NB4 (cell line): ENCODE measurements at places on chromosomes 5 and 9.

GRCh38 chr9:72315510-72316311 lies 49.3 kb downstream of the ZFAND5 start:
- peak; percentile 76 for DNase-seq

GRCh38 chr5:110045158-110045557 lies 355.4 kb downstream of the MAN2A1 start:
- peak; percentile 4 for DNase-seq

- DNase-seq: no peak
Measured at GRCh38 chr9:79604921-79605562, 33.3 kb downstream of the TLE4 start.

- peak; percentile 37 for DNase-seq
Measured at GRCh38 chr9:136762915-136763648, 1.2 kb downstream of the LCN15 start.

DNA sequence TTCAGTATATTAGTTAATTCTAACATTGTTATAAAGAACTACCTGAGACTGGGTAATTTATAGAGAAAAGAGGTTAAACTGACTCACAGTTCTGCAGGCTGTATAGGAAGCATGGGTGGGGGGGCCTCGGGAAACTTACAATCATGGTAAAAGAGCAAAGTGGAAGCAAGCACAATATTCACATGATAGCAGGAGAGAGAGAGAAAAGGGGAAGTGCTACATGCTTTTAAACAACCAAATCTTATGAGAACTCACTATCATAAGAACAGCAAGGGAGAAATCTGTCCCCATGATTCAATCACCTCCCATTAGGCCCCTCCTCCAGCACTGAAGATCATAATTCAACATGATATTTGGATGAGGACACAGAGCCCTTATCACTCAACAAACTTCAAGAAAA lies 324.9 kb downstream of the ZNF608 start:
- DNase-seq: no peak

DNA sequence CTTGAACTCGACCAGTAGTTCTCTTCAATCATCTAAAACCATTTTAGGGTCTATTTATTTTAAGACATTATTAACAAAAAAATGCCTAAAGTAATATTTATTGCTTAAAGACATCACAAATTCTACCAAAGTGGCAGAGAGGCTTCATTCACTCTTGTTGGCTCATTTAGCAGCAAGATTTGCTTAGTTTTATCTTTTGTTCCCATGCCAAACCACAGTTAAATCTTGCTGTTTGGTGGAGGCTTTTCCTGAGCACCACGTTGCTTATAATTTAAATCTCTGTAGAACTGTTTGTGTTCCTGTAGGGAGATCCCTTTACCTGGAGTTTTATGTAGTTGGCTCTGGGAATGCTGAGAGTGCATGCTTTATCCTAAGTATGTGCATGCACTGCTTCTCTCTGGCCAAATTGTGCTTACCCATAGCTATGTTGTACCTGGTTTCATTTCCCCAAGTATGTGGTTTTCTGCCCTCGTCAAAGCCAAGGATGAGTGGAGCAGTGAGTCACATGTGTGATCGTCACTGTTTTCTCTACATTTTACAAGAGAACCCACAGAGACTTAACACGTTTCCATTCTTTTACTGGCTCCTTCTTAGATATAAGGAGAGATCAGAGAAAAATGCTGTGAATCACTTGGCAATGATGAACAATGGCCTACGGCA lies 42.1 kb upstream of the MAST4 start:
- DNase-seq: peak; percentile 28

- no peak for DNase-seq
Measured at GRCh38 chr9:123609844-123610243, 253.8 kb downstream of the CRB2 start.

DNA sequence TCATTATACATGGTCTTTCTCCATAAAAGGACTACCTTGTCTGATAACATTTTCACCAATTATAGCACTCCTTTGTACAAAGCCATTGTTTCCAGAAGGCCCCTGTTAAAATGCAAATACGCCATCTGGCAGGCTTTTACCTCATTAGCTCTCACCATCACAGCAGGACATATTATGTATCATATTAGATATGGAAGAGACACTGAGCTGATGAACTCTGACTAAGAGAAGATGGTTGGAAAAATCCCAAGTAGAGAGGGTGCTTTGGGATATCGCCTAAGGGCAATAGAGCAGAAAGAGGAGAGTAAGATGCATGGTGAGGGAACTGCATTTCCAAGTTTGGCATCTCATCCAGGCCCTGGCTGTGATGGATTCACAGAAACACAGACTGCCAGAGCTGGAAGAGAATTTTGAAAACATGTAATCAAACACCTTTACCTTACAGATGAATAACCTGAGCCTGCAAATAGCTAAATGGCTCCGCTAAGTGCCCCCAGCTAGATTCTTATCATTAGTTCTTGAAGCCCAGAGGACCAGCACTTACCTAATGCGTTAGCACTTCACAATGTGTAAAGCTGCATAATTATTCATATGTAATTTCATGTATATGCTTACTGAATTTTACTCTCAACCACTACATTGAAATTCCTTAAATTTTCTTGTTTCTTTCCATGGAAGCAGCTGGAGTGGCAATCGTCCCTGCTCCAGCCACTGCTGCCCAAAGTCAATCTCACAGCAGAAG lies 393.6 kb upstream of the IZUMO3 start:
- DNase-seq: no peak

- DNase-seq: no peak
Measured at GRCh38 chr9:37575921-37576721, at the start of gene FBXO10. Gene FBXO10 (minus strand): TSS chr9:37576380. CDS start chr9:37541768, 34,612 bp downstream.

DNA sequence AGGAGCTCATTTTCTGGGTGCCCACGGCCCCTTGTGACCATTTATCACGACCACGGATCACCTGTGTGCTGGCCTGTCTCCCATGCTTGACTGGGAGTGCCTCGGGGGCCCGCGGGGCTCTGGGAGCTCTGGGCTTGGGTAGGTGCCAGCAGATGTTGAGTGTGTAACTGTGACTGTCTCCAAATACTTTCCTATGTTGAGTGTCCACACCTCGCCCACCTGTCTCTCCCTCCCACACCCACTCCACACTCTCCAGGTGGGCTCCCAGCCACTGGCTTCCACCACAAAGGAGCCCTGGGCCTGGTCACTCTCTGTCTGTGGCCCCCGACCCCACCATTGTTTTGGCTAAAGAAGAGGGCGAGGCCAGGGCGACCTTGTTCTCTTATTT lies 196.4 kb downstream of the CDK5RAP2 start:
- DNase-seq: no peak

DNA sequence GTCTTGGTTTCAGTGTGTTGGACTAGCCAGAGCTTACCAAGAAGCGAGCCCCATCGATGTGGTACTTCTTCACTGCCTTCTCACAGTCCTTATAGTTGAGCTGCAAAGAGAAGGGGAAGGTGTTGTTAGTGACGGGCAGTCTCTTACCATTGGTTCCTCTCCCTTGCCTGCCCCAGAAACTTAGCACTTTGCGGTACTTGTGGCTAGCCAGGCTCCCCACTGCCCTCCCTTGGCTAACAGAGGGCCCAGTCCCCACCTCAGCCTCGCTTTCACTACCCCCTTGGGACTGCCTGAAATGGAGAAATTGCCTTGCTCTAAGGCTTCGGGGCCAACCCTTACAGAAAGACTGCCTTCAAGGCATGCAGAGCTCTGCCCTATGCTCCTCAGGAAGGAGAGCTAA lies 4.3 kb downstream of the LCP2 start:
- peak; percentile 100 for DNase-seq

DNA sequence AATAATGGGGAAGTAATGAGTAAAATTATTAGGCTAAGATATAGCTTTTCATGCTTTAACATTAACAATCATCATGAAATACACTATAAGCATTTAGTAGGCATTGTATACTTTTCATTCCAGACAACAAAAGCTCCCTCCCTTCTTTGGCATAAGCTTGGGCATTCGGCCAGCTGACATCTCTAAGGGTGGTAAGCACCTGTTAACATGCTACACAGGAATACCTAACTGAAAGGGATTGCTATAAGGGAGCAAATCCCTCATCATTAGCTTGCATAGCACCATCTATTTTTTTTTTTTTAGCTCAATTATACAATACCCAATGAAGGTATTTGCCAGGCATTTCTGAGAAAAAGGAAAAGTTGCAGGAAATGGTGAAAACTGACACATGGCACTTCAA lies 16.6 kb downstream of the STRBP start:
- DNase-seq: no peak

GRCh38 chr9:96177005-96177718 lies 124.8 kb downstream of the HSD17B3 start:
- DNase-seq: no peak

- no peak for DNase-seq
Measured at GRCh38 chr5:72540759-72541438, 33.7 kb upstream of the ZNF366 start.

GRCh38 chr5:169099801-169100734 lies 200.9 kb downstream of the SLIT3 start:
- no peak for DNase-seq

DNA sequence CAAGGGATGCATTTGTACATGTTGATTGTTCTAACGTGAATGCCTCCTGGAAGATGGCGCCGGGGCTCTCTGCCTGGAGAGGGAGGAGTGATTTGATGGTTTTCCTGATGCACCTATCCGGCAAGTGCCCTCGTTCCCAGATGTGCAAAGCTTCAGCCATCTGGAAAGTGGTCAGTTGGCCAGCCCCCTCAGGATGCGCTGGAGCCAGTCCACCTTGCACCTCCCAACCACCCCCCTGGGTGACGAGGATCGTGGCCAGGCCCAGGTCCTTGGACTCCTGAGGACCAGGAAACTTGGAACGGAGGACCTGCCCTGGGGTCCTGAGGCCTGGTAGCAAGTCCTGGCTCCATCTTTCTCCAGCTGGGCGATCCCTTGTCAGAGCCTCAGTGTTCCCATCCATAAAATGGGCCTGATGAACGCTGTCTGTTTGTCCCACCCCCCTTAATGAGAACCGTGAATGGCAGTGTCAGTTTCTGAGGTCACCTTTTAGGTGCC lies 23.6 kb upstream of the RNU6ATAC start:
- DNase-seq: no peak

- DNase-seq: peak; percentile 84
Measured at GRCh38 chr5:43193181-43193893, 1.3 kb downstream of the NIM1K start.

GRCh38 chr9:37997636-37998374 lies 71.2 kb downstream of the SHB start:
- DNase-seq: no peak

- DNase-seq: peak; percentile 3
Measured at GRCh38 chr9:117535434-117535833, 120.6 kb upstream of the ASTN2 start.

GRCh38 chr9:708182-708550 lies 133.3 kb upstream of the DMRT1 start:
- DNase-seq: peak; percentile 77

- DNase-seq: peak; percentile 43
Measured at GRCh38 chr9:135971892-135972291, 10.7 kb upstream of the UBAC1 start.

DNA sequence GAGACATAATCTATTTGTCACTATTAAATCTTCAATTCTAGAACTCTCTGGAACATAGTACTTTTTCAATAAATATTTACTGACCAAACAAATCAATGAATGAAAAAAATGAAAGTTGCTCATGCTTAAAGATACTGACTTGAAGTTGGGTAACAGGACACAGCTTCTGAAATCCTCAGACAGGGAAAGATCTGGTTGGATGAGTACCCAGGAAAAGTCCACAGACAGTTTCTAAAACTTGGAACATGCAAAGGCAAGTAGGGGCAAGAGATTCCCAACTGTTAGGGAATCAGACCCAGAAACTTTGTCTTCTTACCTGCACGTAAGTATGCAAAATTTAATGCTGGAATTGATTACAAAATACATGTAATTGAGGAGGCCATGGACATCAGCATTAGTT lies 366.2 kb downstream of the ACTL7B start:
- no peak for DNase-seq

DNA sequence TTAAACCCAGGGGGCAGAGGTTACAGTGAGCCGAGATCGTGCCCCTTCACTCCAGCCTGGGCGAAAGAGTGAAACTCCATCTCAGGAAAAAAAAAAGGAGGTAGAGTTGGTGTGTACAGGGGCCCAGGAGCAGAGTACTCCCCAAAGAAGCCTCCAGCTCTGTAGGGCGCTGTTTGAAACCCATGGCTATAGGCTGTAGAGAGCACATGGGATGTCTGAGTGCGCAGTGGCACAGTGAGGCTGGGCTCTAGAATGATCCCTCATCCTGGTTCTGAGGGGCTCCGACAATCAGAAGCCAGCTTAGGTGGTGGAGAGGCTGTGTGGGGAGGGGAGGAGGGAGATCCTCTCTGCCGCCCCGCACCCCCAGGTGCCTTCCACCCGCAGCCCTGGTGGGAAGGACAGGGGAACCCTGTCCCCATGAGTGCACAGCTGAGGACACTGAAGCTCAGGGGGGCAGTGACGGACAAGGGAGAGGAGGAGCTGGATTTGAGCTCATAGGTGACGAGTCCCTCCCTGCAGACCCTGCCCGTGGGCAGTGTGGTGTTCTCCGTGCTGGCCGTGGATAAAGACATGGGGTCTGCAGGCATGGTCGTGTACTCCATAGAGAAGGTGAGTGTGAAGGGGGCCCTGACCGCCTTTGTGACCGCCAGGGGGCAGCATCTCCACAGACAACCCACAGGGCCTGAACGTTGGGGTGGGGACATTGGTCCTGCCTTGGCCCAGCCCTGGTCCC lies 24.6 kb downstream of the CDHR2 start:
- DNase-seq: peak; percentile 62

- DNase-seq: no peak
Measured at GRCh38 chr5:115284021-115284420, 12.4 kb downstream of the CCDC112 start.

DNA sequence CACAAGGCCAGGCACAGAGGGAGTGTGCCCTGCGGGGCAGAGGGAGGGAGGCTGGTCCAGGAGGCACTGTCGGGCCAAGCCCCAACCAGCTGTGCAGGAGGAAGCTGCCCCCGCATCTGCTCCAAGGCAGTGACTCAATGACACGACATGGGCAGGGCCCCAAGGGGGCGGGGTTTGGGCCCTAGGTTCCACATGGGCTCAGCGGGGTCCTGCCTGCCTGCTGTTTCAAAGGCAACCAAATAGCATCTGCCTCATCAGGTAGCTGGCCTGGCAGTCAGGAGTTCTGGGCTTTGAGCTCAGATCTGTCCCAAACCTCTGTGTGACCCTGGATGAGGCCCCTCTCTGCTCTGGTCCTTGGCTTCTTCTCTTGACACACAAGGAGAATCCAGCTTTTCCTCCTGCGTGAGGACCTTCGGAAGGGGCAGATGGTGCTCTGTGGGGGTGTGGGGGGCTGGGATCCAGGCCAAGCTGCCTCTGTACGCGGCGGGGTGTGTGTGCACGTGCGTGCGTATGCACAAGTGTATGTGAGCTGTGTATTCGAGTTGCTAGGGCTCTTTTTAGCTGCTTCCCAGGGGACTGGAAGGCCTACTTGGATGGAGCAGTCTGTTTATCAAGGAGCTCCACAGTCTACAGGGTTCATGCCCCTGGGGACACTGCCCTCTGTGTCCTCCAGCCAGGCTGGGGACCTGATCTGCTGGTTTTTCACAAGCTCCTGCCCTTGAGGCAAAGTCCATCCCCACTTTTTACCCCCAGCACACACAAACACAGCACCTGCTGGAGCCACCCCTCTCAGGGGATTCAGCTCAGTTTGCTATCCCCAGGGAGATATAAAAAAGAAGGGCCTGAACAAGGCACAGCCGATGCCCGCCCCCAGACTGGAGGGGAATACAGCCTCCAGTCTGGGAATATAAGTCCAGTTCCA lies 138.9 kb downstream of the RGS3 start:
- DNase-seq: peak; percentile 94
